Natural killer cell (primary cell): ENCODE measurements at places on chromosomes 6 and 20. TPM values are rescaled to one million over a fixed set of nuclear protein-coding genes. Genes with fewer than 3 reads are reported as not detected.

The PRSS16 gene
- total RNA-seq: 2.0 TPM

The GMDS gene
- 31.0 TPM for total RNA-seq

The HLA-DOB gene
- 4.2 TPM for total RNA-seq

DNA sequence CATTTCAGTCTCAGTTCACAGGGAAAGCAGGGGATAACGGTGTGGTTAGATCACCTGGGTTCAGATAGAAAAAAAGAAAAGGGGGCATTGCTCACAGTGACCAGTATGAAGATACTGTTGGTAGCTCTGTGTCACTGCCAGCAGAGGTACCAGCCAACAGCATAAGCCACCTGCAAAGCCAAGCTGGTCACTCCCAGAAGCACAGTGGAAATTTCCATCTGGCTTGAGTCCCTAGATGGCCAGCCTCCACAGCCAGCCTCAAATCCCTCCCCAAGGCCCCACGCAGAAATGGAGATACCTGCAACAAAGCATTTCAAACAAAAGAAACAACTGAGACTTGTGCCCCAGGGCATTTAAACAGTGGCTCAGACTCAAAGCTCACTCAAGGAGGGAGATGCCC is 11.6 kb downstream of the DEFB127 start:
- peaks cover 2% of the 10 kb centered on the region for H3K27me3 ChIP-seq
- no peaks in the 10 kb centered on the region for H3K4me1 ChIP-seq
- no peak for DNase-seq

DNA sequence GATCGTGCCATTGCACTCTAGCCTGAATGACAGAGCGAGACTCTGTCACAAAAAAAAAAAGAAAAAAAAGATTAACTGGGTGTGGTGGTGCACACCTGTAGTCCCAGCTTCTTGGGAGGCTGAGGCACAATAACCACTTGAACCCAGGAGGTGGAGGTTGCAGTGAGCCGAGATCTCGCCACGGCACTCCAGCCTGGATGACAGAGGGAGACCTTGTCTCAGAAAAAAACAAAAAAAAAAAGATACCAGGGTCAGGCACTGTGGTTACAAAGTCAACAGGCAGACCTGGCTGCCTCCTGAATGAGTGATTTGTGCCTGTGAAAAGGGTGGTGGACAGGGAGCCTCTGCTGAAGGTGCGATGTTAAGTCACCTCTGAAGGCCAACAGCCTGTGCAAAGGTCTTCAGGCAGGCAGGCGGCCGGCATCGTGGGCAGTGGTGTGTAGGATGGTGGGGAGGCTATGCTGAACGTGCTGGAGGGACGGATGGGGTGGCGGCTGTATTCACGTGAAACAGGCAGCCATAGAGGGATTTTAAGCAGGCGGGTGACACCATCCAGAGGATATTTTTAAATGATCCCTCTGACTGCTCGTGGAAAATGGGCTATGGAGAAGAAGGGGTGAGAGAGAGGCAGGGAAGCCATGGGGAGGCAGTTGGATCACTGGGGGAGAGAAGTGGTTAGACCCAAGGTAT is 41.4 kb downstream of the NOL4L start:
- H3K27ac ChIP-seq: no peak overlapping the region
- DNase-seq: no peak
- no peaks in the 10 kb centered on the region for H3K36me3 ChIP-seq

DNA sequence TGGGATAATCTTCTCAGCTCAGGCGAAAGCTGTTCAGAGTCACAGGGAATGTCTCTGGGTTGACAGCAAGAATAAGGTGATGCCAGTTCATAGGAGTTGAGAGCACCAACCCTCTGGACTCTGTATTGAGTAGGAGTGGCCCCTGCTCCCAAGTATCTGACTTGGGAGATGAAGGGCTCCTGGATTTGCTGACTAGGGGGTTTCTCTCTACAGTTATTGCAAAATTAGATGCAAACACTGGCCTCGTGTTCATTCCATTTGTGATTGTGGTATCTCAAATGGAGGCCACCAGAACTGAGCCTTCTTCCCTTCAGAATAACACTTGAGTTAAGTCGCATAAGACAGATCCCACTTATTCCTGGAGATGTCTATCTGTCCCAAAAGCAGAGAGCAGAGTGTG is 135.7 kb downstream of the PDE7B start:
- H3K4me1 ChIP-seq: no peaks in the 10 kb centered on the region
- no peak for DNase-seq
- H3K27me3 ChIP-seq: no peaks in the 10 kb centered on the region
- H3K36me3 ChIP-seq: no peaks in the 10 kb centered on the region
- no peak overlapping the region for H3K27ac ChIP-seq
